Kidney glomerular epithelial cell (primary cell): ENCODE measurements at places on chromosomes 3 and 15.

DNA sequence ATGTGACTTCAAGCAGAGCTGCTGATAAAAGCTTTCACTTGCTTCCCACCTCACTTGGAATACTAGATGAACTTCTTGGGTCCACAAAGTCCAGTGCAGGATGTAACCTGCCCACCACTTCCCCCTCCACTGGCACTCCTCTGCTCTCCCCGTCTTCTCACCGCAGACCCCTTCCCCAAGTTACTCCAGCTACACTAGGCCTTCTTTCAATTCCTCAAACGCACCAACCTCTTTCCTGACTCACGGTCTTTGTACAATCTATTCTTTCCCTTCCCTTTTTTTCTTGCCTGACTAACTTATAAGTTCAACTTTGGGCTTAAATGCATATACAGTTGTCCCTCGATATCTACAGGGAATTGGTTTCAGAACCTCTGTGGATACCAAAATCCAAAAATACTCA lies 5.2 kb upstream of the ATP13A3 start:
- DNase-seq: no peak

DNA sequence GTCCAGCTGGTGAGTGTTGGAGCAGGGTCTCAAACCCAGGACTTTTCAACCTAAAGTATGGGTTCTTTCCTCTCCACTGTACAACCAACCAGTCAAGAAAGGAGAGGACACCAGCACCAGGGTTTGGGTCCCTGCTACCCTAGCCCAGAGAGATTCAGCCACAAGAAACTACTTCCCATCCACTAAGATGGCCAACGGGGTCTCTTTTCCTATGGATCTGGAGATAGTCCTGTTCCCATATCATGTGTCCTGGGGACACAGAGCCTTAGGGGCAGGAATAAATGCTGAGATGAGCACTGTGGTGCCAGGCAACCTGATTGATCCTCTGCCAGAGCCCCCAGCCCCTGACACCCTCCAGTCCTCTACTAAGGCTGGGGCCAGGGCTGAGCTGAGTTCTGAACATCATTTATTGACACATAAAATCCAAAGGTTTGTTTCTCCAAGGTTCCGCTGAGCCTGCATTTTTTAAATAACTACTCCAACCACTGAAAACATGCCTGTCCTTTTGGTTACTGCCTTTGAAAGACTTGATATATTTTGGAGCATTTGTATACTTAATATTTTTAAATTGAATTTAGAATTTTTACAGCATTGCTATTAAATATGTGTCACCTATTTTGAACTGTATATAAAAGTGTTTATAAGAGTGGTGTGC lies 26.0 kb downstream of the MRPL46 start:
- no peak for DNase-seq

GRCh38 chr15:33492434-33493052 lies 181.8 kb downstream of the RYR3 start:
- DNase-seq: no peak

GRCh38 chr3:274927-275326 lies 78.4 kb downstream of the CHL1 start:
- DNase-seq: no peak

DNA sequence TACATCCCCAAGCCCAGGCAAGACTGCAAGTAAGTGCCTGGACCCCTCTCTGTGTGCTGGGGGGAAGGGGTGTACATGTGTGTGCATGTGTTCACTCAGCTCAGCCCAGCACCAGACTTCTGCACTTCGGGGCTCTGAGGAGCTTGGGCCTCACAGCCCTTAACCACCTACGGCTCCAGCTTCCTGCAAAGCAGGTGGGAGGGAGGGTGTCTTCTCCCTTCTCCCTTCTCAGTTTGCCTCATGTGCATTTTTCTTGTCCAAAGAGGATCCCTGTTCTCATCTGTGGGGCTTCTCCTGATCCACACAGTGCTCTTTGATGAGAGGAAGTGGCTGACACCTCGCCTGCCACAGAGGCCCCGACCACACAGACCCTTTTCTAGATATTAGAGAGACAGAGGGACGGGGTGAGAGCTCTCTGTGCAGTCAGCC lies 69.3 kb downstream of the MESD start:
- no peak for DNase-seq

GRCh38 chr3:141365201-141365600 lies 3.1 kb upstream of the ZBTB38 start:
- no peak for DNase-seq

DNA sequence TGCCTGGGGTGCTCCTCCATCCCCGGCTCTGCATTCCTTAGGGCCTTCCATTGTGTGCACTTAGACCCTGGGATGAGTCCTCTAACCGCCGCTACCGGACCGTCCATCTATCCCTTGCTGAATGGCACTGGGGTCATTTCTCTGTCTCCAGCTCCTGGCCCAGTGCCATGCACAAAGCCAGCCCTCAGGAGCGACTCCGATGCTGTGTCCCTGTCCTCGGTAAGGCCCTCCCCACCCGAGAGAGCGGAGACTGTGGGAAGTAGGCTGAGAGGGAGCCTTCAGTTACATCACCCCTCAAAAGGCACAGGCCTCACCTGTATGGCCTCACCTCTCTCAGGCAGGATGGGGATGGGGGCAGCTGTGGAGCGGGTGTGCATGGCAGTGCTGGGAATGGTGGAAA lies 33.8 kb downstream of the MUC4 start:
- DNase-seq: no peak

GRCh38 chr3:9503283-9503682 lies 50.3 kb downstream of the LHFPL4 start:
- DNase-seq: peak; percentile 49

- no peak for DNase-seq
These were observed 52.4 kb upstream of the GYG1 start for GRCh38 chr3:148938936-148939335.

- no peak for DNase-seq
These were observed 161.5 kb downstream of the FOXP1 start for GRCh38 chr3:71421820-71422566.

GRCh38 chr3:45413172-45413765 lies 24.9 kb downstream of the LARS2 start:
- DNase-seq: no peak

DNA sequence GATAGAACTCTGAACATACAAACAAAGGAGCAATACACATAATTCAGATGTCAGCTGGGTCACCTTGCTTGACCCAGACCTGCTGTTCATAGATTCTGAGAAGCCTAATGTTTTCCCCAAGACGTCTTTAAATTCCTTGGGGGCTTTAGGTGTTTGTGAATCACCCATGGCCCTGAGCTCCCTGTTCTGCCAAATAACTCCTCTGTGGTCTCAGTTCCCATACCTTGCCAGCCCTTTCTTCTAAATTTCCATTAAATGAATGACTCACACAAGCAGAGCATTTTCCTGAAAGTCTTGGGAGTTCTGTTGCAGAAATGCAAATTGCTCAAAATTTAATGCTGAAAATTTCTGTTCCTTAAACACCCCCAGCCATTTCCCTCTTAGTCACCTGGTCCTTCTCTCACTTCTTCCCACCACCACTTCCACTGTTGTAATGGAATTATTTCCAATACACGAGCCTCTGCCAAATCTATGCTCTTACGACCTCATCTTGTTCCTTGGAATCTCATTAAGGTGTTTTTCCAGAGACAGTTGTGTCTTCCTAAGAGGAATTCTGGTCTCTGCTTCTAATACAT lies 33.4 kb upstream of the PSMD6 start:
- no peak for DNase-seq

- DNase-seq: no peak
These were observed 41.6 kb upstream of the CNOT10 start for GRCh38 chr3:32643354-32643753.

- no peak for DNase-seq
These were observed 262.1 kb downstream of the CNTN4 start for GRCh38 chr3:2360815-2361214.

- DNase-seq: no peak
These were observed 536 bp downstream of the ATP10A start for GRCh38 chr15:25862472-25863110.

DNA sequence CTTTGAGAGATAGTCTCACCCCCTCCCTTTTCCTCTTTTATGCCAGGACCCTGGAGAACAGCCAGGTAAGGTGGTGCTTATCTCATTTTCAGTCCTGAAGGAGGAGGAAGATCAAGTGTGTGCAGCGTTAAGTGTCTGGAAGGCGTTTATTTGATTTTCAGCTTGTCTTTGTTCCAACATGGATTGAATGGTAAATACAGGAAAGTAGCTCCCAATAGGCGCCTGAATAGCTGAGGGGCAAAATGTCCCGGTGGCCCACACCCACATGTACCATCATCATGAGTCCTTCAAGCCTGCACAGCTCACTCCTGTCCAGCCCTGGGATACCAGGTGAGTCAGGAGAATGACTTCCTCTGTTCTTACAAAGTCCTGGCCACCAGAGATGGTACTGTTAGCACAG lies 73.5 kb downstream of the CEMIP start:
- DNase-seq: no peak

DNA sequence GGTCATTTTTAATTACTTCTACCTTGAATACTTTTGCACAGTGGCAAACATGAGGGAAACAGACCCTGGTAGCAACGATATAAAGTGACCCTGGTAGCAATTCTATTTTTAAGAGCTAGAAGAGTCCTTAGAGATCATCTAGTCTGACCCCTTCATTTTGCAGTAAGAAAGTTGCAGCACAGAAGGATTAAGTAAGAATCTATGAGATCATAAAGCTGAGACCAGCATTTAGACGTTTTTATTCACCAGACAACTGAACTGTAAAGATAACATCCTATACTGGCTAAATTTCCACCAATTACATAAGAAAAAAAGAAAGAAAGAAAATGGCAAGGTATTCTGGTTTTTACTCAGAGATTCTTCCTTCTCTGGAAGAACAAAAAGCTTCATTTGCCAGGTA lies 49.9 kb downstream of the LRRFIP2 start:
- no peak for DNase-seq

GRCh38 chr3:89098173-89098572 lies 9.2 kb upstream of the EPHA3 start:
- no peak for DNase-seq

DNA sequence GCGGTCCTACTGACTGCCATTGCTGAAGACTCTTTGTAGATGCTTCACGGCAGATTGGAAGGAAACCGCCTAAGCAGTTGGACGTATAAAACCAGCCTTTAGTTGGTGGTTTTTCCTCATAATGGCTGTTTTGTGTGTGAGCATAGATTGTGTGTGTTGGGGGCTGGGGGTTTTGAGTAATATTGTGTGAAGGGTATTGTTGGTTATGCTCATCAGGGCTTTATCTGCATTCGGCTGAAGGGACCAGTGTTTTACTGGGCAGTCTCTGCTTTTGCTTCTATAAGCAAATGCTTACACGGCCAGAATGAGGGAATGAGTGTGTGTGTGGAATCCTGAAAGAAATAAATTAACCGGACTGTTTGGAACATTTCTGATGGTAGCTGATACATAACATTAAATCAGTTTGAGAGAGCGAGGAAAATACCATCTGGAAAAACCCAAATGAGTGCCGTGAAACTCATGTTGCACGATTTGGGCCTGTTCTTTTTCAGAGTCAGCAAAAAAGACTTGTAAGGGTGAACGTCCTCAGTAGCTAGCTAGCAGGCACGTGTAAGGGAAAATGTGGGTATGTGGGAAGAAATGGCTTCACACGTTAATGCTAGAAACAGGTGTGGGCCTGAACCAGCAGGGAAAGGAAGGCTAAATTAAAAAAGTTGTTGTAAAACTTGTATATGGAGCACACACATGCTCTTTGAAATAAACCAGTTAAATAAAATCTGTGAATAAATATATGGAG lies 1.9 kb downstream of the MITF start:
- no peak for DNase-seq
